ENCODE measurements at places on chromosomes 2 and 18. TPM values are rescaled to one million over a fixed set of nuclear protein-coding genes. Genes with fewer than 3 reads are reported as not detected.

DNA sequence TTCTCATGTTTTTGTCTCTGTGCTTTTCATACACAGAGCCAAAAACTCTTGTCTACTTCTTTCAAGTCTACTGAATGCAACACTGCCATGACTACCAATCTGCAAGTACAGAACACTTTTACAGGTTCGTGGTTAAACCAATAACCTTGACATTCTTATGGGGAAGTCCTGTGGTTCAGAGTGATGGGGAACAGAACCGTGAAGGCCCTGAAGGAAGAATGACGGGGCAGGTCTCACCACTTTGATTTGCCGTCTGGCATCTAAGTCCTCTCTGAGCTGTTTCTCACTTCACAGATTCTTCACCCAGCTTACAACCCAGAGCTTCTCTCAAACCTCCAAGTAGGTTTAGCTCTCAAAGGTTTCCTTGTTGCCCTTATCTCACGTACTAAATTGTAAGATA is 117.5 kb upstream of the SNTG2 start:
- no peak overlapping the region for H3K27ac ChIP-seq
- DNase-seq = peak; percentile 12
- H3K4me3 ChIP-seq = no peak overlapping the region
- H3K27me3 ChIP-seq = peaks cover 9% of the 10 kb centered on the region
- no peaks in the 10 kb centered on the region for H3K36me3 ChIP-seq

The C2orf81 gene
- 2.6 TPM for total RNA-seq

DNA sequence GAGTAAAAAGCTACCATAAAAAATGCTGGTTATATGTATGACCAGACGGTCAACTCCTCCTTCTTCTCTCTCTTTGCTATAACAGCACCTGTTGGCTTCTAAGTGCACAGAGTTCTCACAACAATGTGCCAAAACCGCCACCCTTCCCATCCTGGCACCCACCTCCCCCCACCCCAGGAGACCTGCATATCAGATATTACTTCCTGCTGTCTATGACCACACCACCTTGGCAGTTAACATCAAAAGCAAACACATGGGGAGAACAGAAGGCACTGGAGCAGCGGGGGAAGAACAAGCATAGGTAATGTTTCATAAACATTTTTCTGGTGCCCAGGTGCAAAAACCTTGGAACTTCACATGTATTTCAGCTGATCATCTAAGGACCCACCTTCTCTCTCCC is 15.5 kb downstream of the SPRED2 start:
- DNase-seq = peak; percentile 33
- H3K4me1 ChIP-seq = peaks cover 34% of the 10 kb centered on the region
- no peaks in the 10 kb centered on the region for H3K36me3 ChIP-seq
- H3K4me3 ChIP-seq = no peak overlapping the region
- no peak overlapping the region for H3K27ac ChIP-seq

GRCh38 chr2:64323197-64323596 is 130.8 kb upstream of the LGALSL start:
- no peak overlapping the region for H3K4me3 ChIP-seq
- no peaks in the 10 kb centered on the region for H3K36me3 ChIP-seq
- H3K27ac ChIP-seq = no peak overlapping the region

GRCh38 chr2:181041661-181042060 is 61.3 kb downstream of the UBE2E3 start:
- no peaks in the 10 kb centered on the region for H3K27me3 ChIP-seq
- no peak overlapping the region for H3K27ac ChIP-seq
- no peak overlapping the region for H3K4me3 ChIP-seq
- H3K4me1 ChIP-seq = peaks cover 9% of the 10 kb centered on the region

All from activated naive CD4-positive, alpha-beta T cell treated with anti-CD3 and anti-CD28 coated beads for 36 hours (primary cell).